ENCODE measurements at places on chromosomes 3 and 15.

GRCh38 chr3:29773481-29773880, 492.6 kb downstream of the RBMS3 start:
- no peak for DNase-seq

DNA sequence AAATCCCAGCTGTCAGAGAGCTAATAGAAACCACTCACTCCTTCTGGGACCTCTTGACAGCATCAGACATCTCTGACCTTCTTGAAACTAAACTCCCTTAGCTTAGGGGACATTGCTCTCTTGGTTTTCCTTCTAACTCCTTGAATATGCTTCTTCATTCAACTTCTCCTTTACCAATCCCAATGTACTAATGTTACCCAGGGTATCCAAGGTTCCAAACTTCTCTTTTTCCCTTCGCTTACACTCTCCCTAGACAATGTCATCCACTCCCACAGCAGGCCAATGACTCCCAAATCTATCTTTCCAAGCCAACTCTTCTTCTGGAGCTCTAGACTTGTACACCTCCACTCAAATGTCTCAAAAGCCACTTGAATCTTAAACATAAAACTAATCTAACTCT, 14.6 kb downstream of the HEXA start:
- no peak for DNase-seq

DNA sequence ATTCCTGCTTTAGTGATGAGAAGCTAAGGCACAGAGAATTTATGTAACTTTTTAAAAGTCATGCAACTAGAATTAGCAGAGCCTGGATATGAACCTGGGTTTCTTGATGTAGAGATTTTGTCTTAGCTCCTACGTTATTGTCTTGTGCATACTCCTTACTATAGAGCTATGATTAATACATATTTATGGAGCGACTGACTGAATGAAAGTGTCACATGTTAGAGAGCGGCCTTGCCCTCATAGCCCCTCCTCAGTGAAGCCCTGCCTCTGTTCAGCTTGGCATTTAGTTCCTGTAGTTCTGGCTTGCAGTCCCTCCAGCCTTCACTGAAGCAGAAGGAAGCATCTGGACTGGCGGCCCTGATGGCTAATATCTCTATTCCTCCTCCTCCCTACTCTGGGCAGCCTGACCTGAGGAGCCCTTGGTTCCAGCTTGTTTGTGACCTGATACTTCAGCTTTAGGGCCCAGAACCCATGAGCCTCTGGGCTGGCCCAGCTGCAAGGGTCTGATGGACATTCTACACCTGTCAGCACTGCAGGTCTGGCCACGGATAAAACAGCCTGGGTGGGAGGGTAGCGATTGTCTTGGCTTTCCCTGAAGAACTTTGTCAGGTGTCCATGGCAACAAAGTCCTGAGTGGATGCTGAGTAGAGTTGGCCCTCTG, 13.4 kb upstream of the AGBL1 start:
- DNase-seq = no peak

DNA sequence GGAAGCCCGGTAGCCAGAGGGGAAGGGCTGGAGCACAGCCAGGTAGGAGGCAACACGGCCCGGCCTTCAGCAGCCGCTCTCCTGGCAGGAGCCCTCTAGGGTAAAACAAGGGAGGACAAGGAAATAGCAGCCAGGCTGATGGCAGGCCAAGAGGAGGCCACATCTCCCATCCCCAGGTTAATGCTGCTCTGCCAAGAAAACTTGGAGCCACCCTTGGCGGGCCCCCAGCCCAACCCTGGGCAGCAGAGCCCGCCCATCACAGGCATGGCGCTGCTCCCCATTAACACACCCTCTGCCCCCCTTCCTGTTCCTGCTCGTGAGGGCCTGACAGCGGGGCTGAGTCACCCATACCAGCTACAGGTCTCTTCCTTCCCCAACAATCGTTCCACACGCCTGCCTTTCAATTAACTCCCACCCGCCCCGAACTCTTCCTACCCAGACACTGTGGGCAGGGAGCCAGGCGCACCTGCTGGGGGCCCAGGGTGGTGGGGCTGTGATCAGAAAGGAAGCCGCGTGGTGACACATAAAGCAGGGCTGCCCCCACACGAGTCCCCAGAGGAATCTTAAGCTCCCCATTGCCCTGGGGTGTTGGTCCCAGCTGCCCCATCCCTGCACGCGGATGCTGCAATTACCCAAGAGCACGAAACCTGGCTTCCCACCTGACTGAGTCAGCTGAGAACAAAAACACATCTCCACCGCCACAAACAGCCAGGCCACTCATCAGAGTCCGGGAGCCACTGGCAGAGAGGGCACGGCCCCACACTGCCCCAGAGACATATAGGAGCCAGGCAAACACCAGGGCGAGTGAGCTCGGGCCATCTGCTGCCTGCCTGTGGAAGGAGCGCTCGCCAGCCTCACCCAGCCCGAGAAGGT, at the start of gene C15orf62:
Gene C15orf62 (plus strand): TSS at position 707 of the 873 bp plus-strand sequence. CDS start 516 bp downstream, outside the sequence.
- peak; percentile 69 for DNase-seq

GRCh38 chr3:134258761-134259347, 8.2 kb upstream of the RYK start:
- no peak for DNase-seq

- no peak for DNase-seq
Measured at GRCh38 chr3:8886546-8886945, 76.7 kb downstream of the RAD18 start.

DNA sequence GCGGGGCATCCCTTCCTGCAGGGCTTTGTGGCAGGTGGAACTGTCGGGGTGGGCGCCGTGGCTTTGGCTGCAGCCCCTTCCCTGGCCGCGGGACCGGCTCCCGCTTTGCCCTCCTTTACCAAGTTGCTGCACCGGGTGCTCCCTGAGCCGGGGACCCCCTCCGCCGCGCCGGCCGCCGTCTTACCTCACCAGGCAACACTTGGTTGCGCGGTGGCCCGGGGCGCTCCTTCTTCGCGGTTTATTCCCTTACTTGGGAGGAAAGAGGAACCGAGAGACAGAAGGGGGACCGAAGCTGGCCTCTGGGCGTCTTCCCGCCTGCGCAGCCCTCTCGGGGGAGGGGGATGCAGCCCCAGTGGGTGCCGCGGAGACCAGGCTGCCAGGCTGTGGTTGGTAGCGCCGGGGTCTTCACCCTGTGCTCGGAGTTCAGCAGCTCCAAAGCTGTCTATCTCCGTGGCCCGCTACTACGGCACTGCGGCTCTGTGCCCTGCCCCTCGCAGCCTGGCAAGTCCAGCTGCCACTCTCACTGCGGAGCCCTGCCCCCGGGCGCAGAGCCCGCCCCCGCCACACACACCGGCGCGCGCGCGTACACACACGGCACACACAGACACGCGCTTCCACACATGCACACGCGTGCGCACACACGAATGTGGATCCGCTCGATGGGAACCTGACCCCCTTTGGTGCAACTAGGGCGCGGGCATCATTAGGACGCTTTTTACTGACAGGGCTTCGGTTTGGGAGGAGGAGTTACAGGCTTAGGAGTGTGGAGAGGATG, at the start of gene DGKG:
Gene DGKG (minus strand): TSS at position 473 of the 775 bp plus-strand sequence. CDS start 41,775 bp downstream, outside the sequence.
- DNase-seq = no peak

DNA sequence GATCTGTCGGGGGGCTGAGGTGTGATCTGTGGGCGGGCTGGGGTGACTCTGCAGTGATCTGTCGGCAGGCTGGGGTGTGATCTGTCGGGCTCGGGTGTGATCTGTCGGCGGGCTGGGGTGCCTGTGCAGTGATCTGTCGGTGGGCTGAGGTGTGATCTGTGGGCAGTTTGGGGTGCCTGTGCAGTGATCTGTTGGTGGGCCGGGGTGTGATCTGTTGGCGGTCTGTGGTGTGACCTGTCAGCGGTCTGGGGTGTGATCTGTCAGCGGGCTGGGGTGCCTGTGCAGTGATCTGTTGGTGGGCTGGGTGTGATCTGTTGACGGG, 205.1 kb downstream of the XXYLT1 start:
- DNase-seq = no peak

- no peak for DNase-seq
Measured at GRCh38 chr15:68566377-68566954, 12.3 kb upstream of the CORO2B start.

GRCh38 chr15:77118882-77119321, 48.0 kb upstream of the TSPAN3 start:
- DNase-seq = peak; percentile 10

DNA sequence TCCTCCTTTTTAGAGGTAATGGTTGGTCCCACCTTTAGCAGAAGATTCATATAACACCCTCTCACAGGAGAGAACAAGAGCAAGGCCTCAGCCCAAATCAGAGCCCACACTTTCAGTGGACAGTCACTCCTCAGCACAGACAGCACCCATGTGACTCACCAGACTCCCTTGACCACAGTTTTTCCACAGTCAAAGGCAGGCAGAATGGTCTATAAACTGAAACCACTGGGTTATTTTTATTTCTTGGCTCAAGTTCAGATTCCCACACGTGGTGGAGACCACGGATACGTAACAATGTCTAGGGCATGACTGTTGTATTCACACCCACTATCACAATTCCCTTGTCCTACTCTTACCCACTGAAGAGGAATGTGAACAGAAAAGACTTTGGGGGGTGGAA, 237.8 kb upstream of the UBE2E1 start:
- no peak for DNase-seq

- DNase-seq = no peak
Measured at GRCh38 chr3:24475925-24476324, 18.7 kb downstream of the THRB start.

DNA sequence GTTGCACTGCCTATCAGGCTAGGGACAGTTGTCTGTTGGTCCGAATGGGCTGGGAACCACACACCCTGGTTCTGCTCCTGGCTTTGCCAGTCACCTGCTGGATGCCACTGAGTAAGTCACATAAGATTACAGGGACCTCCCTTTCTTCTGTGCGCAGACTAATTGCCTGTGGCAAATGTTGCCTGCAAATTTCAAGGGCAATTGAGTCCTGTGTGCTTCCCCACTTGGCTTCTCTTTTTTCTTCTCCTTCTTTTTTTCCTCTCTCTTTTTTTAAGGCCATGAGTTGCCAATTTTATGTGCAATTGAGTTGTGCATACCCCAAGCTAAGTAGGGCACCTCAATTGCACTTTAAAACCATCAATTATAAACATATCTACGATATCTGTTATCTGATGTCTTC, 963.4 kb downstream of the MCTP2 start:
- DNase-seq = no peak

DNA sequence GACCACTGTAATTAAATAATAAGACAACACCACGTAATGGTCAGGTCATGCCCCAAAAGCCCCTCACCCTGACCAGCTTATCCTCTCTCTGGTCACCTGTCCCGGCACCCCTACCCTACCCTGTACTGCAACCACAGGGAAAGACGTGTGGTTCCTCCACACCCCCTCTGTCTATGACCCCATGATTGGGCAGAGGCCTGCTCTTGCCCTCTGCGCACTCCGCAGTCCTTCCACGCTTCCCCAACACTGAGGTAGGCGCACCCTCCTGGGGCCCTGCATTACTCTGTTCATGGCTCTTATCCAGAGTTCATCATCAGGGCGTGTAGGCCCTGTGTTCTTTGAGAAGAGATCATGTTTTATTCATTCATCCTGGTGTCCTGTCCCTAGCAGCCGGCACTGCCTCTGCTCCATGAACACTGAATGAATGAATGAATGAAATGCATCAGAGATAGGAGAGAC, 33.8 kb downstream of the MGLL start:
- DNase-seq = no peak

GRCh38 chr15:76964157-76964556, 30.8 kb upstream of the PSTPIP1 start:
- DNase-seq = no peak

GRCh38 chr15:98530570-98530969, 117.8 kb upstream of the IGF1R start:
- DNase-seq = no peak

DNA sequence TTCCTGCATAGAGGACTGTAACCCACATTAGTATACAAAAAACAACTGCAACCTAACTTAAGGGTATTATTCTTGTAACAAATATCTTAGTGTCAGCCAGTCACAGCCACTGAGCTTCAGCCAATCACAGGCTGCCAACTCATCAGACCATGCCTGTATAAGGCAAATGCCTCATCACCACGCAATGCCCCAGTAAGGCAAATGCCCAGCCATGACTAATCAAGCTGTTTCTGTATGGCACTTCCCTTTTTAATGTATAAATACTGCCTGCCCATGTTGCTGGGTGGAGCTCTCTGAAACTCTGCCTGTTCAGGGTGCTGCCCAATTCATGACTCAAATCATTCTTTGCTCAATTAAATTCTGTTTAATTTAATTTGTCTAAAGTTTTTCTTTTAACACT, 18.4 kb upstream of the GABRA5 start:
- DNase-seq = no peak

- DNase-seq = no peak
Measured at GRCh38 chr3:101722394-101723173, 1.8 kb upstream of the CEP97 start.

DNA sequence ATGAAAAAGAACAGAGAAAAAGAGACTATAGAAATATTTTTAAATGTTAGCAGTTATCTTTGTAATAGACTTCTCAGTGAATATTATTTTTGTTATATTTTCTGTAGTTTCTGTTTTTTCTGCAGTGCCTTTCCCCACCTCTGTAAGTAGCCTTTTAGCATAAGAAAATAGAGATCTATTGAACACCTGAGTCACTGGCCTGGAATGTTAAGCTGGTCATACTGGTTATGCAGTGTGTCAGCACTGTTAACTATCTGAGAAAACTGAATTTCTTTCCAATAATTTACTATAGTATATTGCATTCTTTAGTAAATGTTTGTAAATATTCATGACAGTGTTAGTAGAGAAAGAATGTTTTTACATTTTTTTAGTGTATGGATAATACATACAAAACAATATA, 79.8 kb downstream of the NECTIN3 start:
- no peak for DNase-seq

Data from stimulated activated CD4-positive, alpha-beta T cell treated with anti-CD3 and anti-CD28 coated beads, Interleukin-2, amount 100 ng/mL, for 24 hours (primary cell).